ENCODE measurements at places on chromosomes 13 and 19.

DNA sequence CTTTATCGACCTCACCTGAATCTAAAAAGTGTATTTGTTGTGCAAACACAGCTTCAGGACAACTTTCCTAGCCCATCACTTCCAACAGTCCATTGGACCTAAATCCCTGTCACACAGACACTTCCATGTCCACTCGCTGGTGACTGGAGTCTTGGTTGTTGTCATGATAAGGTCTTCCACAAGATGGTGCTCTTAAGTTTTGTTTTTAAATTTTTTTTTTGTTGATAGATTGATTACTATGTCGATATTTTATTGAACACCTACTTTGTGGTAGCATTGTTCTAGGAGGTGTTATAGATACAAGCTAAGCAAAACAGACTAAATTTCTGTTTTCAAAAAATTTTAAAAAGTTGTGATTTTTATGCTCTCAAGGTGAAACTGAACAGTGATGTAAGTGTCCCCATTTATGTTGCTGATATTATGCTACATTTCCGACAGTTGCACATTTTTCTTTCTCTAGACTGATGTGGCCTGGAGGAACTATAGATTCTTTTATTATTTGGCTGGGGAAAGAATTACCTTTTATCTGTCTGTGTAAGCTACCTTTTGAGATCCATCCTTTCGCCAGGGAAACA, 8.1 kb upstream of the ERICH6B start:
- no peak for DNase-seq

- DNase-seq = no peak
Observed at GRCh38 chr13:67120872-67121531, 109.1 kb downstream of the PCDH9 start.

- no peak for DNase-seq
Observed at GRCh38 chr19:9885077-9885552, 50.0 kb downstream of the PIN1 start.

GRCh38 chr19:29876414-29876813, 64.6 kb downstream of the CCNE1 start:
- DNase-seq = no peak

DNA sequence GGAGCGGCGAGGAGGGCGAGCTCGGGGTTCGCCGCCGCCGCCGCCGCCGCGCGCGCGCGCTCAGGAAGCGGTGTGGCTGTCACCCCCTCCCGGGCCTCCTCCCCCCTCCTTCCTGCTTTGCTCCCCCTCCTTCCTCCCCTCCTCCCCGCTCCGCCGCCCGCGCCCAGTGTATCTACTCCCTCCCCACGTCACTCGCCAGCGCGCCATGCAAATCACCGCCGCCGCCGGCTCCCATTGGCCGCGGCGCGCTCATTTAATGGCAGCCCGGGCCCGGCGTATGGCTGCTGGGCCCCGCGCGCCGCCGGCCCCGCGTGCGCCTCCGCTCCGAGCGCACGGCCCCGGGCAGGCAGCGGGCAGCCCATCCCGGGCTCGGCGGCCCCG, 335 bp upstream of the SOX1 start:
- DNase-seq = no peak

DNA sequence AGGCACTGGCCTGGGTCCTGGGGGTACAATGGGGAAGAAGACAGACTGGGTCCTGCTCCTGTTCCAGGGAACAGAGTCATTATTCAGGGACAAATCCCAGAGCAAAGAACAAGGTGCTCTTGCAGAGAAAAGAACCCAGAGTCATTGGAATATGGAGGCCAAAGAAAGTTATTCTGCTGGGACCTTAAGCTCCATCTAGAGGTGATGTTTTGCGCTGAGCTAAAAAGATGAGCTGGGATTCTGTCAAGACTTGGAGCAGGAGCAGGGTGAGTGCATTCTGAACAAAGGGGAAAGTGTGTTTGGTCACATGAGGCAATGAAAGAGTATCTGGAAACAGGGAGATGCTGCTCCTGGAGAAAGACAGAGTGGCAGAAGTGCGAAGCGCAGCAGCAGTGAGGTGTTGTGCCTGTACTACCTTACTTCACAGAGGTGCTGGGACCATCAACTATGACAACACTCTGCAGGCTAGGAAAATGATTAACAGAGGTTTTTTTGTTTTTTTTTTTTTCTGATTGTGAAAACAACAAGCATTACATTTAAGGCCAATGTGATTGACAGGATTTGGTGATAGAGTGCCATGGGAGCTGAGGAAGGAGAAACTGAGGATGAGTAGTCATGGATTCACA, 95.3 kb upstream of the TNFSF11 start:
- DNase-seq = no peak

DNA sequence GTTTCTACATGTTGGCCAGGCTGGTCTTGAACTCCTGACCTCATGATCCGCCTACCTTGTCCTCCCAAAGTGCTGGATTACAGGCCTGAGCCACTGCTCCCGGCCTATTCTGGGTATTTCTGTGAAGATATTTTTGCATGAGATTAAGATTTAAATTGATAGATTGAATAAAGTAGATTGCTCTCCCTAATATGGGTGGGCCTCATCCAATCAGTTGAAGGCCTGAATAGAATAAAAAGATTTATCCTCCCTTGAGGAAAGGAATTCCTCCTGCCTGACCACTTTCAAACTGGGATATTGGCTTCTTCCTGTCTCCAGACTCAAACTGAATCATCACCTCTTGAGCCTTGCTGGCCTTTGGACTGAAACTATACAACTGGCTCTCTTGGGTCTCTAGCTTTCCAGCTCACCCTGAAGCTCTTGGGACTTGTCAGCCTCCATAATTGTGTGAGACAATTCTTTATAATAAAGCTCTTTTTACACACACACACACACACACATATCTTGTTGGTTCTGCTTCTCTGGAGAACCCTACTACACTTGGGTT, 36.1 kb upstream of the CXCL17 start:
- DNase-seq = no peak

DNA sequence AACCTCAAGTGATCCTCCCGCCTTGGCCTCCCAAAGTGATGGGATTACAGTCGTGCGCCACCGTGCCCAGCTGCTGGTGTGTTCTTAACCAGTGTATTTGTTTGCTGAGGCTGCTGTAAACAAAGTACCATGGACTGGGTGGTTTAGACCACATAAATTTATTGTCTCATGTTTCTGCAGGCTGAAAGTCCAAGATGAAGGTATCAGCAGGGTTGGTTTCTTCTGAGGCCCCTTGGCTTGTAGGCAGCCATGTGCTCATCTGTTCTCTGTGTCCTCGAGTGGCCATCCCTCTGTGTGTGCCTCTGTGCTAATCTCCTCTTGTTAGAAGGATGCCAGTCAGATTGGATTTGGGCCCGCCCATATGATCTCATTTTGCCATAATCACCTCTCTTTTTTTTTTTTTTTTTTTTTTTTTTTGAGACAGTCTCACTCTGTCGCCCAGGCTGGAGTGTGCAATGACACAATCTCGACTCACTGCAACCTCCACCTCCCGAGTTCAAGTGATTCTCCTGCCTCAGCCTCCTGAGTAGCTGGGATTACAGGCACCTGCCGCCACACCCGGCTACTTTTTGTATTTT, 31.8 kb downstream of the PEX11G start:
- no peak for DNase-seq

- no peak for DNase-seq
Observed at GRCh38 chr13:86710896-86711295, 911.7 kb upstream of the SLITRK6 start.

DNA sequence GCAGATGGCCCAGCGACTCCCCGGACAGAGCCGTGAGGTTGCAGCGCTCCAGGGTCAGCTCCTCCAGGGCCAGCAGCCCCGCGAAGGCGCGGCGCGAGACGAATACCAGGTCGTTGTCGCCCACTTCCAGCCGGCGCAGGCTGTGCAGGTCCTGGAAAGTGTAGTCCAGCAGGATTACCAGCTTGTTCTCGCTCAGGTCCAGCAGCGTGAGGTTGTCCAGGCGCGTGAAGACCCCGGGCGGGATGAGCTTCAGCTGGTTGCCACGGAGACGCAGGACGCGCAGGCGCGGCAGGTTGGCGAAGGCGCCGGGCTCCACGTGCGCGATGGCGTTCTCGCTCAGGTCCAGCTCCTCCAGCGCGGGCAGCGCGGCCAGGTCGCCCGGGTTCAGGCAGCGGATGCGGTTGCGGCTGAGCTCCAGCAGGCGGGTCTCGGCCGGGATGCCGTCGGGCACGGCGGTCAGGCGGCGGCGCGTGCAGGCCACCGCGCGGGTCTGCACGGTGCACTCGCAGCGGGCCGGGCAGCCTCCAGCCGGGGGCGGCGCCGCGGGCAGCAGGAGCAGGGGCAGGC, 9.3 kb upstream of the PEAK3 start:
- DNase-seq = no peak

DNA sequence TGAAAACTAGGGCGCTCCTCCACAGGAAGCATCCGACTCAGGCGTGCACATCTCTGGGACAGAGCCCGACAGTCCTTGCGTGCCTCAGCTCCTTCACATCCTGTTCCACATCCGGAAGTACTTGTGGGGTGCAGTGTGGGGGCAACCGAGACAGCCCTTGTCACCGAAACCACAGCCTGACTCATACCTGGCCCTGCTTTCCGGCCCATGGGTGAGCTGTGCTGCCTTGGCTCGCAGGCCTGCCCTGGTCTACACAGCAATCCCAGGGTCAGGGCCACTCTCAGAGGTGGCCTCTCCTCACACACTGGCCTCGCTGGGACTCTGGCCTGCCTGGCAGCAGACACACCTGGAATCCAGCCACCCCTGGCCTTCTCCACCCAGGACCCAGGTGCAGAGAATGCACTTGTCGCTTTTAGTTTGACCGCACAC, 100.4 kb downstream of the STK24 start:
- no peak for DNase-seq

GRCh38 chr19:43695985-43696704, 19.7 kb upstream of the IRGC start:
- DNase-seq = no peak

- no peak for DNase-seq
Observed at GRCh38 chr13:31437975-31438374, 238.2 kb downstream of the B3GLCT start.

- no peak for DNase-seq
Observed at GRCh38 chr13:92825938-92826596, 400.5 kb upstream of the GPC6 start.

GRCh38 chr13:47454986-47455385, 546.1 kb downstream of the SUCLA2 start:
- DNase-seq = no peak

DNA sequence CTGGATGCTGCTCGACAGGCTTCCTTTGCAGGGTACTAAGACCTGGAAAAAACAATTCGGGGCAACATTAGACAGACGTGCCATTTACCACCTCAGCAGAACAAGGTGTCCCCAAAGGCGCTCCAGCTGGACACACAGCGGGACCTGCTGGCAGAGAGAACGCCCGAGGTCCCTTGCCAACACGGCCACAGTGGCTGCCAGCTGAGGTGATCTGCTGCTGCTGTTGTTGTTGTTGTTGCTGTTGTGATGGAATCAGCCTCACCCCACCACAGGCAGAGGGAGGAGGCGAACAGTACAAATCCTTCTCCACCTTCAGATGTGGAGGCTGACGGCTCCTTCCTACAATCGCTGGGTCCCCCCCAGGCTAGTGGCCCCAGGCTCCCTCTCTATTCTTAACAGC, 25.2 kb downstream of the ANKRD27 start:
- no peak for DNase-seq

DNA sequence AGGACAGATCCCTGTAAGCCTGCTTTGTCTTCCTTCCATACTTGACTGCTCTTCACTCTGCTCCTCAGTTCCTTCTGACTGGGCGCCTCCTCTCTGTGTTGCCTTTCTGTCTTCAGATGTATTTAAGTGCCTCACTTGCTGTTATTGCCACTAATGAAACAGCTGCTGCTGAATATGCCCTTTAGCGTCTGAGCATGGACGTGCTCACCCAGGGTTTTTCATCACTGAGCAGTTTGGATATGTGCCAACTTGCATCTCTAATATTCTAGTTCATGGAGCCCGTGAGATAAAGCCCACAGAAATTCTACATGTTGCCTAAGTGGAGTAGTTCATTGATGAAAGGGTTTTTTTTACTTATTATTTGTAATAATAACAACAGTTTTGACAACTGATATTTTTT, 198.2 kb downstream of the MYO16 start:
- no peak for DNase-seq
